ENCODE measurements at places on chromosomes 5 and 9.

- no peak for DNase-seq
These were observed 81.6 kb downstream of the PSD2 start for GRCh38 chr5:139877129-139877597.

GRCh38 chr9:72309364-72310133, 55.5 kb downstream of the ZFAND5 start:
- DNase-seq, result no peak

DNA sequence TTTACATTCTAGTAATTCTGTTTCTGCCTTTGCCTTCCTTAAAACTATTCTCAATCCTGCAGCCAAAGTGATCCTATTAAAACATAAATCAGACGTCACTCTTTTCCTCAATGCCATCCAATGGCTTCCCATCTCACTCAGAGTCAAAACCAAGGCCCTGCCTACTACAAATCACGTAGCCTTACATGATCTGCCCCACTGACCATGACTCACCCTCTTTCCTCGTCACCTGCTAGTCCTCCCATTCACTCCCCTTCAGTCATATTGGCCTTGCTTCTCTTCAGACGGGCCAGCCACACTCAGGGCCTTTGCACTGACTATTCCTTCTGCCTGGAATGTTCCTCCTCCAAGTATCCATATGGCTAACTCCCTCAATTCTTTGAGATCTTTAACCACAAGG, 39.0 kb upstream of the DMXL1 start:
- peak; percentile 81 for DNase-seq

DNA sequence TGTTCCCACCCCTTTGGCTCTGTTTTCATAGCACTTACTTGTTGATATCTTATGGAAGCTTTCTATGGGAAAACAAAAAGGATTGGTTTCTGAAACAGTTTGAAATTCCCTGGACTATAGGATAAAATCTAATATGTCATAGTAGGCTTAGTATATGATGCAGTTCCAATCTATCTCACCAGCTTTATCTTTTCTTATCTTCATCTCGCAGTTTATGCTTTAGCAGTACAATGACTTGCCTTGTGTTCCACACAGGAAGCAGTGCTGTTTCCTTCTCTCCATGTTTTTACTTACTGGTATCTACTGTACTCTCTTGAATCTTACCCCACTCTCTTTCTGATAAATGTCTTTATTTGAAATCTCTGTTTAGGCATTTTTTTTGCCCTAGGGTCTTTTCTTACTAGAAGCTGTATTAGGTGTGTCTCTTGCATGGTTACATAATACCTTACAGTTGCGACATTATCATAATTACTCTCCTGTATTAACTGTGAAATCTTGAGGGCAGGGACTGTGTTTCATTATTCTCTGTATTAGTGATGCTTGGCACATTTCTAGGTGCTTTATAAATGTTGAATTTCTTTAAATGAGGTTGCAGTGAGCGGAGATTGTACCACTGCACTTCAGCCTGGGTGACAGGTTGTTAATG, 76.3 kb downstream of the FOCAD start:
- no peak for DNase-seq

DNA sequence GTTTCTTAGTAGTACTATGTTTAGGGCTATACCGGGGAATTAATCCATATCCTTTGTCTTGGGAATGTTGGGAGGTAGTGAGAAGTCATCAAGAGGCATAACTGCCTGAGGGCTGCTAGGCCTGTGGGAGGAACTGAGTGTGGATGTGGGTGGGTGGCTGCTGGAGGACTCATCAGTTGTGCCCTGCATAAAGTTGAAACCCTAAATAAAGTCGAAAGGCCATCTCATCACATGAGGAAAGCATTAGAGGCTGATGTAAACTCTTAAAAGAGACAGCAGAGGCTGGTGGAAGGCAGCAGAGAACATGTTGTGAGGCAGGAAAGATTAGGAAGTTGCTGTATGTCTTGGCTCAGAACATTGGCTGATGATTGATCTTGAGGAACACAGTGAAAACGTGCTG, 143.8 kb downstream of the MAST4 start:
- no peak for DNase-seq

DNA sequence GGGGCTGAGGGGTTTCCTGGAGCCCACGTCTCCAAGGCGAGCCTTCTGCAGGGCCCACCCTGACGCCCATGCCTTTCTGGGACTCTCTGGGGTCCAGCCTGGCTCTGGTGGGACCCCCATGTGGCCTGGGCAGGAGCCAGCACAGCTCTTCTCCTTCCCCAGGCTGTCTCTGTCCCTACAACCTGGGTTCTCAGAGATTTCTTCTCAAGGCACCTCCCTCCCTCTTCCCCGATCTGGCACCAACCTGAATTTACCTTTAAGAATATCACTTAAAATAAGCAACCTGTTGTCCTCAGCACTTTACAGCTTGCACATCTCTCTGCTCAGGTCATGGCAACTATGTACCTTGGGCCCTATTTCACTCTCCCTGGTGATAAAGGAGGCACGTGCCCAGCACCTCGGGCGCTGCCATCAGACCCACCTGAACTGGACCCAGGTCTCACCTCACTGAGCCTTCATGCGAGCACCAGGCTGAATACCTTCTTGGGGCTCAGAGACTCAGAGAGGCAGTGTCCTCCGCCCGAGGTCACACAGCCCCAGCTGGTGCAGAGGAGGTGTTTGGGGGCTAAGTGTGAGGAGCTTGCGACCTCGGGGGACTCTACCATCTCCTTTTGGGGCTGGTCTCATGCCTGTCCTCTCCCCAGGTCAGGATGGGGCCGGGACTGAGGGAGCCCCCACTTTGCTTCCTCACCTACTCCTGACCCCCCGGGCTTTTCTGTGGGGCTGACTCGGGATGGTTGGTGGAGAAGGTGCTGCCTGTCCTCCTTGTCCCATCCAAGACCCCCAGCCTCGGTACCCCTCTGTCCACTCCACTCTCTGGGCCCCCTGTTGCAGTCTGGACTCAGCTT, 217.7 kb downstream of the C9orf50 start:
- no peak for DNase-seq

DNA sequence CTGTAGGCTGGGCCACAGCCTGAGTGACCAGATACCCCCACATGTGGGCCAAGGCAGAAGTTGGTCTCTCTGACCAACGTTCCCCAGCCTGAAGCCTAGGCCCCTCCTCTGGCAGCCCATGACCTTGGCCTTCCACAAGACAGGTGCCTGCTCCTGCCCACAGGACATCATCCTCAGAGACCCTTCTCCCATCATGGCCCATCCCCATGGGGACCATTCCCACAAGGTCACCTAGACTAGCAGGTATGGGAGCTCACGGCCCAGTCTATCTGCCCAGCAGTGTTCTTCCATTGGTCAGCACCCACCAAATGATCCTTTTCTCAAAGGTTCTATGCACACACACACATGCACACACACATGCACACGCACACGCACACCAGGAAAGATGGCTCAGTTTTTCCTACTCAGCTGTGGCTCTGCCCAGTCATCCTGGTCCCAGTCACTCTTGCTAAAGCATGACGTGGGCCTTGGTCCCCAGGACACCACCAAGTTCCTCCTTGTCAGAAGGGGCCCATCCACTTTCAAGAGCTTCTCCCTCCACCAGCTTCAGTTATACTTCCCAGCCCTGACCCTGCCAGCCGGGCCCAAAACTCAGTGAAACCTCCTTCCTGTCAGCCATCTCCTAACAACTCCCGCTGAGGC, 65.4 kb downstream of the PAX5 start:
- DNase-seq, result no peak
